ENCODE measurements at places on chromosomes 13 and 19. TPM values are rescaled to one million over a fixed set of nuclear protein-coding genes. Genes with fewer than 3 reads are reported as not detected.
A peak's percentile ranks its signal among the peaks of the same experiment; 100 is the strongest.

The NOVA2 gene
- not detected for total RNA-seq

DNA sequence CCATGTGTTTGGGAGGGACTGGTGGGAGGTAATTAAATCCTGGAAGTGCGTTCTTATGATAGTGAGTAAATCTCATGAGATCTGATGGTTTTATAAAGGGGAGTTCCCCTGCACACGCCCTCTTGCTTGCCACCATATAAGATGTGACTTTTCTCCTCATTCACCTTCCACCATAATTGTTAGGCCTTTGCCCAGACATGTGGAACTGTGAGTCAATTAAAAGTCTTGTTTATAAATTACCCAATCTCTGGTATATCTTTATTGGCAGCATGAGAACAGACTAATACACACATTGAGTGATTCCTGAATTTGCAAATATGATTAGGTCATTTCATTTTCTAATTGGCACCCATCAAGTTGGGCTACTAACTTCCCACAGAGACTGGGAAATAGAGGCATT lies 977.2 kb downstream of the SLITRK1 start:
- DNase-seq, result no peak

GRCh38 chr19:1261798-1262622 lies 7.1 kb upstream of the CIRBP start:
- no peak for DNase-seq

The IRS2 gene
- total RNA-seq, result 14.5 TPM

DNA sequence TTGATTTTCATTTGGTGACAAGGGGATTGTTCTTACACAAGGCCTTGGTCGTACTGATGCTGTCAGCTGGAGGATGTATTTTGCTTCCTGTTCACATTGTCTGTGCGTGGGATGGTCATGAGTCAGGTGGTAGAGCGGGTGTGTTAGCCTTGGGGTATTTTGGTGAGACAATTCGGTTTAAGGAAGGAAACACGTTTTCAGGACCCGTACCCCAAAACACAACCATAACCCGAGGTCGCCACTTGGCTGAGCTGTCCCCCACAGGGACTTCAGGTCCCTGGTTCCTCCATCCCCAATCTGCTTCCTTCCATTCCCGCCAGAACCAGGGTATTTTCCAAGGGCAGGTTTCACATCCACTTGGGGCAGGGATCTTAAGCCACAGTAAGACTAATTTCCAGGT lies 15.0 kb downstream of the MYO9B start:
- no peak for DNase-seq

The FFAR3 gene
- not detected for total RNA-seq

DNA sequence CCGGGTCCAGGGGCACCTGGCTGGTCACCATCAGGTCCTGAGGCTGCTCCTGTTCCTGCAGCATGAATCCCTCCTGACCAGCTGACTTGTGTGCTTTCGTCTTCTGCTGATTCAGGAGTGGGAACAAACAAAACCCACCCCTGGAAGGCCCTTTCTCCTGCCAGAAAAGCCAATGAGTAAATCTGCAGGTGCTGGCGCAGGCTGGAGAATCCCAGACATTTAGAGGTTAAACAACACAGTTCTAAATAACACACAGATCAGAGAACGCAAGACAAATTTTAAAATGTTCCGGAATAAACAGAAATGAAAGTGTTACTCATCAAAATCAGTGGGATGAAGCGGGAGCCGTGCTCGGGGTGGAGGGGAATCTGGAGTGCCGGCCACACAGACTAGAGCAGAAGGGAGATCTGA lies 60.6 kb upstream of the C13orf46 start:
- no peak for DNase-seq

GRCh38 chr13:113820813-113821651 lies 42.8 kb downstream of the GAS6 start:
- peak; percentile 40 for DNase-seq

DNA sequence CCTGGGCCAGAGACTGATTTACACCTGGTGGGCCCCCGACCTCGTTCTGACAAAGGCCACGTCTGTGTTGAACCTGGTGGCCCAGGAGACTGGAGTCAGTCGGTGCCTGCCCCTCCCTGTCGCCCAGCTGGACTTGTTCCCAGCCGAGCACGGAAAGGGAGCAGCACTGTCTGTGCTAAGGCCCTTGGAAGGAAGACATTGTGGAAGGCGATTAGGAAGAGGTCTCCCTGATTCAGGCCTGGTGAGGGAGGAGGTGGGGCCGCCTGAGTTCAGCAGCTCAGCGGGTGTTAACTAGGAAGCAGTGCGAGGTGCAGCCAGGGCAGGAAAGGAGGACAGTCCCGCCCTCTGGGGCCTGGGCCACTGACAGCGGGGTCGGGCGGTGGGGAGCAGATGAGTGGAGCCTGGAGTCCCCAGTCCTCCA lies 64.7 kb downstream of the GPR12 start:
- DNase-seq, result no peak

DNA sequence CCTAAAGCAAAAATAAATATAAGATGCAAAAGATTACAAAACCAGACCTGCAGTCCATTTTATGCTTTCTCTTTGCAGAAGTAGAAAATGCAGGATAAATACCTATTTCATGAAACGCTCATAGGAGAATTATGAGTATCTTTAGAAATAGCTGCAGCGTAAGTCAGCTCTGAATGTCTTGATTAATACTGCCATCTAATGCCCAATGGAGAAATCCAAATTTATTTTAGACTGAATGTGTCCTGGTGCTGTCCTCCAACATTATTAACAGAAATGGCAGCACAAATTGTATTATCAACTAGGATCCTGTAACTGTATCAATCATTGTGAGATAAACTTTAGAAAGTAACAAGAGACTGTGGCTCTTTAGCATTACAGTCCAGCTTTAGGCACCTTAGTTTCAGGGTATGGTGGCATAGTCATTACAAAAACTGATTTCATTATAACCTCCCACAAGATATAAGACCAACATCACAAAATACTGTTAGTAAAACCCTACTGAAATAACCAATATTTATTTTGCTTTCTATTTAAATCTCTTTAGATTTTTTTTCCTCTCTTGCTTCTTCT lies 162.1 kb upstream of the MIR17HG start:
- DNase-seq, result no peak

The LAIR1 gene
- not detected for total RNA-seq

The NLRP11 gene
- total RNA-seq, result not detected

- DNase-seq, result no peak
Observed at GRCh38 chr19:3389446-3389778, 23.0 kb downstream of the NFIC start.

The ZNF66 gene
- 5.1 TPM for total RNA-seq

DNA sequence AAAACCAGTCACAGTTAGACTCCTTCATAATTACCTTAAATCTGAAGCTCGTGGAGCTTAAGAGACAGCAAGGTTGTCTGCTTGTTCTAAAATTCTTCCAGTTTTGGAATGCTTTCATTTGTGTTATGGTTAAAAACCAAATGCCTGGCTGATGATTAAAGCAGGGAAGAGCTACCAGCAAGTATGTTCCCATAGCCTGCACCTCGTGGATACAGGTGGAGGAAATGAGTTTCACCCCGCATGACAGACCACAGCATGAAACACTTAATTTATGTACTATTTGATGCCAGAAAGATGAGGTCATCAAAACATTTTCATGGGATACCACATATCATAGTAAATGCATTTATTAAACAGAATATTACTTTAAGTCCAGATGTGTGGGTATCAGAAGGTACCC lies 416 bp upstream of the DOCK9 start:
- DNase-seq, result peak; percentile 79

The NLRP9 gene
- total RNA-seq, result not detected

DNA sequence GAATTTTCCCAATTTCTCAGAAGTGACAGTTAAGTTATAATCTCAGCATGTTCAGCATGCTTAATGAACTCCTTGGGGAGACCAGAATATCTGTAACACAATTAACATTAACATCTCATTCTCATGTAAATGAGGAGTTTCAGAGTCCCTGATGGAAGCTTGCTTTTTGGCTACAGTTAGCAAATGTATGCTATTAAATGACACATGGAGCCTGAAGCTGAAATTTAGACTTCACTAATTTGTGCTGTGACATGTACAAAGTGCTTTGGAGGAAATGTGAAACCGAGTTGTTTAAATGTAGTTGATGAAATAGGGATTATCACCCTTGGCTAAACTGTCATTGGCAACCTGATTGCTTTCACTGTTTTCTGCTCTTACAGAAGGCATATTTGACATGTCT lies 2265.1 kb upstream of the PCDH20 start:
- no peak for DNase-seq

GRCh38 chr13:85283408-85283807 lies 515.8 kb downstream of the SLITRK6 start:
- DNase-seq, result no peak

DNA sequence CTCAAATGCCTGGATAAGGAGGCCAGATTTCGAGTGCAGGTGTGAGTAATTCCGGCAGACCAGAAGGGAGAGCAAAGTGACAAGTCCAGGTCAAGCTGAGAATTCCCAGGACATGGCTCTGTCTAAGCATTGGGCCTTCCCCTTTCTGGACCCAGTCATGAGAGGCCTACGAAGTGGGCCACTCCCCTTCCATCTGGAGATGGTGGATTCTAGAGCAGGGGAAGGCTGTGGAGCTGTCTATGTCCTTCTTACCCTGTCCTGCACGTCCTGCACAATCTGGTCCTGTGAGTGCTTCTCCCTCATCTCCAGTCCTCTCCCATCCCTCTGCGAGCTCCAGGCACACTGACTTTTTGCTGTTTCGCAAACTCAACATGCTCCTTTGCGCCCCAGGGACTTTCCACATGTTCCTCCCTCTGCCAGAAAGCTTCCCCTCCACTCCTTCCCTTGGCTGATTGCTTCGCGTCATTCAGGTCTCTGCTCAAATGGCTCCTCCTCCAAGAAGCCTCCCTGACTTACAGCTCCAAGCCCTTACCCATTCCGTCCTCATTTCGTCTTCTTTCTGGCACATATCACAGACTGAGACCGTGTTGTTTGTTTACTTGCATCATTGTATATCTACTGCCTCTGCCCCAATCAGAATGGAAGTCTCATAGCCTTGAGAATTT lies 193.2 kb downstream of the URI1 start:
- DNase-seq, result no peak

The EIF3K gene
- total RNA-seq, result 548 TPM

GRCh38 chr19:43618921-43619261 lies 538 bp downstream of the ZNF428 start:
- DNase-seq, result no peak

DNA sequence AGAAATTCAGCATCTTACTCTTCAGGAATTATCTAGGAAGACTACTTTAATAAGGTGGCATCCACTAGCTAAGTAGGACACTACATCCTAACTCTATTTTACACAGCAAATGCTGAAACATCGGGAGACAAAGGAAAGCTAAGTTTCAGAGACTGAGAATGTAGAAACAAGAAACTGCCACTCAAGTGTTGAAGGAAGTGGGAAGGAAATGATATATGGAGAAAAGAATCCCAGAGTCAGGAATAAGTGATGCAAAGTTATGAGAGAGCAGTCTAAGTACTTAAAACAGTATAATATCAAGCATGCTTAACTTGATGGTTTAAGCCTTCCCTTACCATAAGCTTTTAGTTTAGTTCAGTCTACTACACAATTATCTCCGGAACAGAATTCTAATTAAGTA lies 52.4 kb downstream of the RBM26 start:
- DNase-seq, result no peak

The ATXN8OS gene
- not detected for total RNA-seq

The FGF9 gene
- total RNA-seq, result 0.22 TPM

DNA sequence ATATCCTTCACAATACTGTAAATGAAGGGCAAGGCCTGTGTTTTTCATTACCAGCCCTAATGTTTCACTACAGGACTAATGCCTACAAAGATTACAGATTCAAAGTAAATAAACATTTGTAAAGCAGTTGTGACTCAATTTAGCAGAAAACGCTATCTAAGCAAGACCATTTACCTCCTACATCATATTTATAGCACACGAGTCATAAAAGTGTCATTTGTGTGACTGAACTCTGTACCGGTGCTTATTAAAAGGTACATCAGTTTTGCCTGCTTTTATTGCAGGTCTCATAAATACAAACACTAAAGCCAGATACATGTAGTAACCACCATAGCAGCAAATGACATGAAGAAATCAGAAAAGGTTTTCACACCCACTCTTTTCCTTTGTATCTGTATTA lies 61.5 kb upstream of the SLC15A1 start:
- DNase-seq, result no peak

- DNase-seq, result peak; percentile 2
Observed at GRCh38 chr13:96214824-96215445, 125.0 kb downstream of the HS6ST3 start.

DNA sequence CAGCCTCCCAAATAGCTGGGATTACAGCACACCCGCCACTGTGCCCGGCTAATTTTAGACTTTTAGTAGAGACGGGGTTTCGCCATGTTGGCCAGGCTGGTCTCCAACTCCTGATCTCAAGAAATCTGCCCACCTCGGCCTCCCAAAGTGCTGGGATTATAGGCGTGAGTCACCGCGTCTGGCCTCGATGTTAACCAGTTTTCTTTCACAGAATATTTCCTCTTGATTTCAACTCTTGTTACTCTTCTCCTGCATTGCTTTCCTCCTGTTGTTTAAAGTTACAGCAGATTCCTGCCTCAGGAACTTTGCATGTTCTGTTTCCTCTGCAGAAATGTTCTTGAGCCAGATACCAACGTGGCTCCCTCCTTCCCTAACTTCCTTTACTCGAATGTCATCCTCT lies 3.7 kb upstream of the PEX11G start:
- DNase-seq, result no peak

- DNase-seq, result no peak
Observed at GRCh38 chr19:9381361-9381785, 18.6 kb downstream of the ZNF177 start.

DNA sequence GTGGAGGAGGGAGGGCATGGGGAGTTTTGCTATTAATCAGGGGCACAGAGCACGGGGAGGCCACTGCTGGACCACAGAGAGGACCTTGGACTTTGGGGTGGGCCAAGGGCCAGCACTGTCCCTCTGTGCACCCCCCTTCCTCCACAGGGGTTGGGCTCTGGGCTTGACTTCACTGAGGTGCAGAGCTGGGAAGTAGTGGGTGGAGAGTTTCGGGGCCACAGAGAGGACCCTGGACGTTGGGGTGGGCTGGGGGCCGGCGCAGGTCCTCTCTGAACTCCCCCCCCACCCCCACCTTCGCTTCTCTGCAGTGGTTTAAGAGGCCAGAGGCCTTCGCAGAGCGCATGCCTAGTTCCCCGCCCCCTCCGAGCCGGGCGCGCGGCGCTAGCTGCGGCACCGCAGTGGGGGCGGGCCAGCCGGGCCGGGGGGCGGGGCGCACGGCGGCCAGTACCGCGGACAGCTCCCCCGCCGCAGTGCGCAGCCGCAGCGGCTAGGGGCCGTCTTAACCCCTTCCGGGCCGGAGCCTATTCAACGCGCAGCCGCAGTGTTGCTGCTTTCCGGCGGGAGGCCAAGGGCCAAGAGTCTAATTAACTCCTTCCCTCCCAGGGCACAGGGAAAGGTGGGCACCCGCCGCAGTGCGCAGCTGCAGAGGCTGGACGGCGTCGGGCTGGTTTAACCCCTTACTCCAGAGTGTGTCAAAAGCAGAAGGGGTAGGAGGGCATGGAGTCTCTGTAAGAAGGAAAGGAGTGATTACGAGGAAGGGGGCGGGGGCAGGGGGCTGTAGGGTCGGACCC lies 3.7 kb downstream of the KCNC3 start:
- DNase-seq, result no peak

DNA sequence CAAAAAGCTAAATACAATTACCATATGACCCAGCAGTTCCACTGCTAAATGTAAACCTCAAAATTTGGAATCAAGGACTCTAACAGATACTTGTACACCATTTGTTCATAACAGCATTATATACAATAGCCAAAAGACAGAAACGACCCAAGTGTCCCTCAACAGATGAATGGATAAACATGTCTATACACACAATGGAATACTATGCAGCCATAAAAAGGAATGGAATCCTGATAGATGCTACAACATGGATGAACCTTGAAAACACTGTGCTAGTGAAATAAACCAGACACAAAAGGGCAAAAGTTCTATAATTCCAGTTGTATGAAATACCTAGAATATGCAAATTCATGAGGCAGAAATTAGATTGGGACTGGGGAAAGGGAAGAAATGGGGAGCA lies 12.2 kb downstream of the NEK3 start:
- DNase-seq, result no peak

The KL gene
- 1.4 TPM for total RNA-seq

Measured in epithelial cell of proximal tubule (primary cell).